ENCODE measurements at places on chromosomes 1 and 21.

DNA sequence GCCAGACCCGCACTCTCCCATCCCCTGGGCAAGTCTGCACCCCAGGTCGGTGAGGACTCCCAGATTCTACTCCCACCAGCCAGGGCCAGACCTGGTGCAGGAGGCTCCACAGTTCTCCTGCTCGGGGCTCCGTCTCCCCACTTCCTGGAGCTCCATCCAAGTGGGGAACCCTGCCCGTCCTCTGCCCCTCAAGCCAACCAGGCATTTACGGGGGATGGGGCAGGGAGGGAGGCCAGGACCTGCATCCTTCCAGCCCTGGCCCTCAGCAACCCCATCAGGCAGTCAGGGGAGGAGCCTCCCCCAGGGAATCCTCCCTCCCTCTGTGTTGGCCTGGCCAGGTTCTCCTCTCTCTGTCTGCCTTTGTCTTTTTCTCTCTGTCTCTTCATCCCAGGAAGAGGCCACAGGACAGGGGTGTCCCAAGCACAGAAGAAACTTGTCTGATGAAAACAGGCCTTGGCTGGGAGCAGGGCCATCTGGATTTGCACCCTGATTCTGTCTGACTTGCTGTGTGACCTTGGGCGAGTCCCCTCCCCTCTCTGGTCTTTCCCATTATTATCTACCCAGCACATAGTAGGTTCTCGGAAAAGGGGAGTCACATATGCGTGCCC, 18.5 kb upstream of the EPHA2 start:
- no peak for DNase-seq

GRCh38 chr1:158989424-158989823, 20.3 kb upstream of the IFI16 start:
- DNase-seq = no peak

GRCh38 chr1:187374742-187375141, 546.0 kb downstream of the PLA2G4A start:
- no peak for DNase-seq

- DNase-seq = no peak
These were observed 37.2 kb downstream of the ZBTB17 start for GRCh38 chr1:15938628-15939161.

DNA sequence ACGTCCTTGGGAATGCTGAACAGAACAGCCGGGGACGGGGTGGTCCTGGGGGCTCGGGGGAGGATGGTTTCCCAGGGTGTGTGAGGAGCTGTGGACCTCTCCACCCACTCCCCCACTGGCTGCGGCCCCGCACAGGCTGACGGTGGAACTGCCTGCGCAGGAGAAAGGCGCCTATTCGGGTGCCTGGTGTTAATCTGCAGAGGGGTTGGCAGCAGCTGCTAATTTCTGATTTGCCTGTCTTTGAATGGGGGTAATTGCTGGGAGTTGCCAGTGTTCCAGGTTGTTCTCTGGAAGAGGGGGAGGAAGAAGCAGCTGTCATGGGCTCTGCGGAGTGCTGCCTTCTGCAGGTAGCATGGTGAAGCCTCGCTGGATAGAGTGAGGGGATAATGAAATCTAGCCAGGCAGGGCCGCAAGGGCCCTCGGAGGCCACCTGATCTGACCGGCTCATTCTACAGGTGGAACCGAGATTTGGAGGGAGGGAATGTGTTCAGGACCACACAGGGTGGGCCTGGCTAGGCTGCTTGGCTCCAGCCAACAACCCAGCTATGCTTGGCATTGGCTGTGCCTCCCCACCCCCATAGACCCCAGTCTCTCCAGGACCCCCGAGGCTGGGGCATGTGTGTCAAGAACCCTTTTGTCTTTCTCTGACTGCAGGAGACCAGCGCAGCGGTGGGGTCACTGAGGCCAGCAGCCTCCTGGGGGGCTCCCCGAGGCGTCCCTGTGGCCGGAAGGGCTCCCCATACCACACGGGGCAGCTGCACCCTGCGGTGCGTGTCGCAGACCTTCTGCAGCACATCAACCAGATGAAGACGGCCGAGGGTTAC, 67.1 kb downstream of the PTPRU start:
- DNase-seq = no peak

DNA sequence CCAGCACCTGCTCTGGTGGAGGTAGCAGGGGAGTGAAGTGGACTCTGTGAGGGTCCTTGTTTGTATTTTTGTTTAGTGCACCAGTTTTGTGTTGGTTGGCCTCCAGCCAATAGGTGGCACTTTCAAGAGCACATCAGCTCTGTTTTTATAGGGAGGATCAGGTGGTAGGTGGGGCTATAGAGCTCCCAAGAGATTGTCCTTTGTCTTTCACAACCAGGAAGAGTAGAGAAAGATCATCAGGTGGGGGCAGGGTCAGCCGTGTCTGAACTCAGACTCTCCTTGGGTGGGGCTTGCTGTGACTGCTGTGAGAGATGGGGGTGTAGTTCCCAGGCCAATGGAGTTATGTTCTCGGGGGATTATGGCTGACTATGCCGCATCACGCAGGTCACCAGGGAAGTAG, 159.8 kb downstream of the ZNF326 start:
- DNase-seq = no peak

GRCh38 chr1:147837129-147837963, 65.2 kb upstream of the GJA8 start:
- DNase-seq = no peak

- no peak for DNase-seq
These were observed 395.2 kb upstream of the PLXNA2 start for GRCh38 chr1:208639382-208639781.

GRCh38 chr1:150268340-150268704, 494 bp downstream of the APH1A start:
- DNase-seq = no peak

GRCh38 chr21:41666641-41667081, 100.2 kb downstream of the RIPK4 start:
- no peak for DNase-seq

- DNase-seq = no peak
These were observed at the start of gene EDARADD for GRCh38 chr1:236393681-236394481. TSS of gene EDARADD (plus strand) at chr1:236394286. CDS start at chr1:236394445, 159 bp downstream.

- no peak for DNase-seq
These were observed 47.1 kb upstream of the ARHGAP29 start for GRCh38 chr1:94284476-94284875.

GRCh38 chr1:74571493-74571800, 59.0 kb upstream of the LRRC53 start:
- DNase-seq = no peak

DNA sequence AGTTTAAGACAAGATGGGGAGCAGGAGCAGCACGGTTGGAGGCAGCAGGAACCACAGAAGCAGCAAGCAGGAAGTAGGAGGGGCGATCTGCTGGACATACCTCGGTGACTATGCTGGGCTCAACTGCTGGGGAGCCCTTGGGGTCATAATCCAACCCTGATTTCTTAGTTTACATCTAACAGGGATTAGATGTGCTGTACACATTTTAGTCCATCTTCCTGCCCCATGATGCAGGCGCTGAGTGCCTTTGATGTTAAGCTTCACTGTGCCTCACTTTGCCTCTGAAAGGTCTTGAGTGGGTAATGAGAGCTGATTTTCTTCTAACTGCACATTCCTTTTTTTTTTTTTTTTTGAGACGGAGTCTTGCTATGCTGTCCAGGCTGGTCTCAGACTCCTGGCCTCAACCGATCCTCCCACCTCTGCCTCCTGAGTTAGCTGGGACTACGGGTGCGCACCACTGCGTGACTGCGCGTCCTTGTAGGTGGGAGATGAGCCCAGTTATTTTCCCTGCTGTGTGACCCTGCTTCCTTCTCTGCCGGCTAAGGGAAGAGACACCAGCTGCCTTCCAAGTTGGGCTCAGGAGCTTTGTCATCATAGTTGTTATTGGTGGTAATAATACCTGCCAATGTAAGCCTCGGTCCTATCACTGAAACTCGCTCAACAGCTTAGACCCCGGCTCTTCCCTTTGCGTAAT, 1.1 kb upstream of the RCAN3 start:
- no peak for DNase-seq

DNA sequence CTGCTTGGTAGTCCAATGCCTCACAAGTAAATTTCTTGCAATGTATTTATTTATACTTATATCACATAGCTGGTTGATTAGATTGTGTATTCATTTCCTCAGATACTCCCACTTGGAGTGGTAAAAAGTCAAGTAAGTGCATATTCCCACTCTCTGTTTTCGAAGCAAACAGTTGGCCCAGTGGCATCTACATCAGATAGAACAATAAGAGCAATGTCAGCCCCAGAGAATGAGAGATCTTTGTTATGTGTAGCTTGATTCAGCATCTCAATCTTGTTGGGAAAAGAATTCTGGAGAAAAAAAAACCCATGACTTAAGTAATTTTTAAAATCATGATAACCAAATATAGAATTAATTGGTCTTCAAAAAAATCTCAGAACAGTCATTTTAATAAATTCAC, 25.5 kb downstream of the RGL1 start:
- no peak for DNase-seq

DNA sequence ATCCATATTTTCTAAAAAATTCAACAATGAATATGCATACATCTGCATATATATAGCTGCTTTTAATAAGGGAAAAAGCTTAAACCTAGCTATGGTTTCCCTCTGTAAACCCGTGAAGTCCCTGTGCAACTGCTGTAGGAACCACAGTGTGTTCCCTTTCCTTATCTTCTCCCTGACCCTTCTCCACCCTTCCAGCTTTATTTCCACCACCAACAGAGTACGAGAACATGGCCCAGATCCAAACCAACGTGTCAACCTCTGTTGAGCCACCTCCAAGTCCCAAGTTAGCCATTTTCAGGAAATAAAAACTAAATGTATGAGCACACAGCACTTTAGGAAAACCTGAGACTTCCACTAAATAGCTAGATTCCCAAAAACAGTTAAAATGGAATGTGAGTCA, 20.3 kb downstream of the SUSD4 start:
- no peak for DNase-seq

DNA sequence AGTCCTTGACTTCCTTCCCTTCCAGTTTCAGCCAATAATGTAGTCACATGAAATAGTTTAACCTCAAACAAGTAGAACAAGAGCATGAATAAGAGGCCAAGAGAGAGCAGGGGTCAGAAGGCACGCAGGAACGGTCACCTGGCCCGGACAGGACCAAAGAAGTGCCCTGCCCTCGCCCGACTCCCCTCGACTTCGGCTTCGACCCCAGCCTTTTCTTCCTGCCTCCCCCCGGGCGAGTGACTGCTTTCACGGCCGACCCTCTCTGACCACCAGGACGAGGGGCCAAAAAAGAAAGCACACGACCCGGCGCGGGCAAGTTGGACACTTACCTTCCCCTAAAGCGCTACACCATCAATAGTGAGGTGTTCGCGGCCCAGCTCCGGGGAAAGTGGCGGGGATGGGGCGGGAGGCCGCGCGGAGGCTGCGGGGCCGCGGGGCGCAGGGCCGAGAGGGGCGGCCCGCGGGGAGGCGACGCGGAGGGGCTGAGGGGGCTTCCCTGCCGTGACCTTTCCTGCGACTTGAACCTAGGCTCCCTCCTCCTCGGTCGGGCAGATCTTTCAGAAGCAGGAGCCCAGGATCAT, 519 bp downstream of the RERE start:
- peak; percentile 21 for DNase-seq

DNA sequence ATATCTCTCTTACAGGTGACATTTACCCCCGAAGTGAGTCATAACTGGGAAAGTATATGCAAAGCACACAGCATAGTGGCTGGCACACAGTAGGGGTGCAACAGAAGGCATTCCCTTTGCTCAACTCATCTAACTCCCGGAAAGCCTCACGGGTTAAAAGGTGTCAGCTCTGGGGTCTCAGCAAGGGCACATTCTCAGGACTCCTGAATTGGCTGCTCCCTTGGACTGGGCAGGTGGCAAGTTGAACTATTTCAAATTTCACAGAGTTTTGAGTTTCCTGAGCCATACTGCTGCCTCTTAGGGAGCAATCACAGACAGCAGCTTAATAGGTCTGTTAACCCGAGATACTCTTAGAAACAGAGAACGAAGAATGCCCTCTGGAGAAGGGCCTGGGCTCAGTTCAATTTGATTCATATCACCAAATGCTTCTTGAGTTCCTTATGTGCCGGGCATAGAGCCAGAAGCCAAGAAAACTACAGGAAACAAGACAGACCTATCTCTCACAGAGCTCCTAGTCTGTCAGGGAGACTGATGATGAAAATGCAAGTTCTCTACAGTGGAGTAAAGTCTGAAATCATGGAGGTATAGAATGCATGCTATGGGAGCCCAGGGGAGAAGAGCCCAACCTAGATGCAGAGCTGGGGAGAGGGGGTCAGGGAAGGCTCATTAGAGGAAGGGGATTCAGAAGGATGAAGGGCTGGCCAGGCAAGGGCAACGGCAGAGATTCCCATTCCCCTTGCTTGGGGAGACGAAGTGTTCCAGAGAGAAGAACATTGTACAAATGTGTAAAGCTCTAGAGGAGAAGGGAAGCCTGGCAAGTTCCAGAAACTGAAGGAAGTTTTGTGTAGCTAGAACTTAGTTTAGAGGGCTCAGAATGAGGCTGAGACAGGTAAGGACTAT, 143.9 kb upstream of the HMGB4 start:
- DNase-seq = no peak

DNA sequence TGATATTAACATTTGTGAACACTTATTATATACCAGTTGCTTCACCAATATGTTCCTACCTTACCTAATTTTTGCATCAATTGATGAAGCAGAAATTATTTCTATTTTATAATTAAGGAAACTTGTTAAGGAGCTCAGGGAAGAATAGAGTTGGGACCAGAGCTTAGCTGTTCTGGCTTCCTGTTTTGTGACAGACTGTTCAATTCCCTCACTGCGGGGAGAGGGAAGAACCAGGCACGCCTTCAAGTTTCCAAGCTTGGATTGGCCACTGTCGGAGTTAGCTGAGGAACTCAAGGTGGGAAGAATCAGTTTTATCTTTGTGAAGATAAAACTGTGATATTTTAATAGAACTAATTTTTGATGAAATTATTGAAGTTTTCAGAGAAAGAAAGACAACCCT, 142.3 kb upstream of the LMO4 start:
- no peak for DNase-seq

DNA sequence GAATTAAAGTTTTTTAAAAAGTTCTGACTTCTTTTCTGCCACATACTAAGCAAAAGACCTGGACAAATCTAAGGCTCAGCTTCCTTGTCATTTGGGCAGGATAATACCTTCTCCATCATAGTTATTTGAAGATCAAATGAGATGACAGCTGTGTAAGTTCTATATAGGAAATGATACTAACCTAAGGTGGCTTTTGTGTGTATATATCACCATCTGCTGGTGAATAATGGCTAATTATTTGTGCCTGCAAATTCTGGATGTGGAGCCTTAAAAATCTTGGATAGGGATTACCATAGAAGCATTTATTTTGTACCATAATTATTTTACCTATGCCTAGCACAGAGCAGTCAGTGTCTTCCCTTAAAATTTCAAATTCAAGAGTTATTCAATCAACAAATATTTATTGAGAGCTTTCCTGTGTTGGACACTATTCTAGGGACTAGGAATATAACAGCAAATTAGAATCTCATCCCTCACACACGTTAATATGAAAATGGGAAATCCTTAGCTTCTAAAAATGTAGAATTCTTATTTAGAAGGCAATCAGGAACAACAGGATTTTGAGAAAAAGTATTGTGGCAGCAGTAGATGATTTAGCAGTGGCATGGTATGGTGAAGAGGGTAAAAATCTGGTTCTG, 89.8 kb downstream of the TMEM200B start:
- peak; percentile 67 for DNase-seq

GRCh38 chr1:42981871-42982270, 23.2 kb upstream of the SLC2A1 start:
- peak; percentile 88 for DNase-seq
